ENCODE measurements at places on chromosomes 12 and 14. TPM values are rescaled to one million over a fixed set of nuclear protein-coding genes. Genes with fewer than 3 reads are reported as not detected.

Gene SLC2A3
- 562 TPM for total RNA-seq

GRCh38 chr12:93419388-93420034, 22.2 kb downstream of the UBE2N start:
- peaks cover 2% of the 10 kb centered on the region for H3K36me3 ChIP-seq
- H3K27ac ChIP-seq, result peak overlapping the region; percentile 11
- H3K4me3 ChIP-seq, result no peak overlapping the region
- H3K27me3 ChIP-seq, result peaks cover under 1% of the 10 kb centered on the region

- H3K36me3 ChIP-seq, result peaks cover 3% of the 10 kb centered on the region
- peaks cover 3% of the 10 kb centered on the region for H3K4me1 ChIP-seq
- no peak overlapping the region for H3K4me3 ChIP-seq
- DNase-seq, result no peak
- no peak overlapping the region for H3K27ac ChIP-seq
- no peaks in the 10 kb centered on the region for H3K27me3 ChIP-seq
These were observed 89.7 kb upstream of the MYL2 start for GRCh38 chr12:111010061-111010460.

Gene FAM181A
- total RNA-seq, result not detected

DNA sequence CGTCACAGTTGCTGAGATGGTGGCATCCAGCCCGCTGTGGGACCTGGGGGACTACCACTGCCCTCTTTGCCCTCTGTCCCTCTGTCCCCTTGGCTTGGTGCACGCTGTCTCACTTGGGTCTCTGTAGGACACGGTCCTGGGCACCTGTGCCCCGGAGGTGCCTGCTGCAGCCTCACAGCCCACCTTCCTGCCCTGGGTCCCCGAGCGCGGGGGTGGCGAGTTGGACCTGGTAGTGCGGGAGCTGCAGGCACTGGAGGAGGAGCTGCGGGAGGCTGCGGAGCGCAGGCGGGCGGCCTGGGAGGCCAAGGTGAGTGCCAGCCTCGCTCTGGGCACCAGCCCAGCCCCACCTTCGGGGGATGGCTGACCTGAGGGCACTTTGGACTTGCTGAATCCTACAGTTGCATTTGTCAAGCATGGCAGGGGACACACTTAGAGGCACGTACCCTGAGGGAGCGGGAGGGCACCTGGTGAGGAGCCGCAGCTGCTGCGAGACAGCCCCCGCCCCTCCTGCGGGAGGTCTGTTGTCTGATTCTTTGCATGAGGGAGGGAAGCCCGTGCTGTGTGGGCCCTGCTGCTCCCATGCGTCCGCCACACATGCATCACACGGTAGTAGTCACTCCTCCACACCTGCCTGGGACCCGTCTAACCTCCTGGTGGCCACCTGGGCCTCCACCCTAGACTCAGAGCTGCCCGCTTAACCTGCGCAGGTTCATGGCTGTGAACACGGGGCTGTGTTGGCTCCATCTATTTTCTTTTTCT, 6.8 kb downstream of the TEDC1 start:
- peaks cover 11% of the 10 kb centered on the region for H3K27me3 ChIP-seq
- H3K4me3 ChIP-seq, result no peak overlapping the region
- no peaks in the 10 kb centered on the region for H3K4me1 ChIP-seq
- no peak overlapping the region for H3K27ac ChIP-seq

GRCh38 chr12:95709152-95709551, 81.4 kb downstream of the NTN4 start:
- H3K4me3 ChIP-seq, result no peak overlapping the region
- peaks cover 4% of the 10 kb centered on the region for H3K4me1 ChIP-seq
- H3K27me3 ChIP-seq, result no peaks in the 10 kb centered on the region
- H3K27ac ChIP-seq, result no peak overlapping the region
- H3K36me3 ChIP-seq, result no peaks in the 10 kb centered on the region
- DNase-seq, result no peak

DNA sequence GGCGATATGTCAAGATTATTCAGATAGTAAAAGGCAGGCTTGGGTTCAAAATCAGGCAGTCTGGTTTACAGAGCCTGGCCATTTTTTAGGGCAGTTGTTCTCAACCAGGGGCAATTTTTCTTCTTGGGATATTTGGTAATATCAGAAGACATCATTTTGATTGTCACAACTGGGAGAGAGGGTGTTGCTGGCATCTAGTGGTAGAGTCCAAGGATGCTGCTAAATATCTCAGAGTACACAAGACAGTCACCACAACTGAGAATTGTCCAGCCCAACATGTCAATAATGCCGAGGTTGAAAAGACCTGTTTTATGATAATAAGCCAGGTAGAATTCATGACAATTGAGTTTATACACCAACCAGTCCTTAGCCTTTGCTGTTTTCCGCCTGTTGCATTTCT, 733.9 kb downstream of the NRXN3 start:
- H3K27me3 ChIP-seq, result no peaks in the 10 kb centered on the region
- no peak overlapping the region for H3K4me3 ChIP-seq
- DNase-seq, result no peak
- no peaks in the 10 kb centered on the region for H3K36me3 ChIP-seq
- H3K27ac ChIP-seq, result no peak overlapping the region

DNA sequence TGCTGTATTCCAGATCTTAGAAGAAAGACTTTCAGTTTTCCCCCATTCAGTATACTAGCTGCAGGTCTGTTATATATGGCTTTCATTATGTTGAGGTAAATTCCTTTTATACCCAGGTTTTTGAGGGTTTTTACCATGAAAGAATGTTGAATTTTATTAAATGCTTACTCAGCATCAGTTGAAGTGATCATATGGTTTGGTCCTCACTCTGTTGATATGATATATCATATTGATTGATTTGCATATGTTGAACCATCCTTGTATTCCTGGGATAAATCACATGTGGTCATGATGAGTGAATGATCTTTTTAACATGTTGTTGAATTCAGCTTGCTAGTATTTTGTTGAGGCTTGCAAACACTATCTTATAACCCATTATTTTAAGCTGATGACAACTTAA, 96.7 kb downstream of the TRMT5 start:
- no peak for DNase-seq
- no peaks in the 10 kb centered on the region for H3K27me3 ChIP-seq
- peaks cover 30% of the 10 kb centered on the region for H3K36me3 ChIP-seq
- no peak overlapping the region for H3K4me3 ChIP-seq
- H3K4me1 ChIP-seq, result no peaks in the 10 kb centered on the region

Gene EPYC
- not detected for total RNA-seq

- no peak overlapping the region for H3K4me3 ChIP-seq
- no peak overlapping the region for H3K27ac ChIP-seq
- H3K36me3 ChIP-seq, result no peaks in the 10 kb centered on the region
- DNase-seq, result peak; percentile 74
- peaks cover 2% of the 10 kb centered on the region for H3K27me3 ChIP-seq
- no peaks in the 10 kb centered on the region for H3K4me1 ChIP-seq
These were observed 28.8 kb upstream of the LRRC10 start for GRCh38 chr12:69639400-69640016.

- H3K36me3 ChIP-seq, result no peaks in the 10 kb centered on the region
- H3K4me1 ChIP-seq, result peaks cover 11% of the 10 kb centered on the region
- H3K4me3 ChIP-seq, result no peak overlapping the region
- DNase-seq, result no peak
- no peak overlapping the region for H3K27ac ChIP-seq
These were observed 250.5 kb upstream of the SOX5 start for GRCh38 chr12:24200010-24200409.

- peaks cover 3% of the 10 kb centered on the region for H3K36me3 ChIP-seq
- no peak overlapping the region for H3K4me3 ChIP-seq
- DNase-seq, result no peak
- H3K27ac ChIP-seq, result no peak overlapping the region
These were observed 91.7 kb upstream of the MYL2 start for GRCh38 chr12:111011999-111012600.

GRCh38 chr12:57040211-57040610, 9.7 kb downstream of the MYO1A start:
- peaks cover 31% of the 10 kb centered on the region for H3K4me1 ChIP-seq
- H3K4me3 ChIP-seq, result no peak overlapping the region
- H3K36me3 ChIP-seq, result no peaks in the 10 kb centered on the region
- H3K27ac ChIP-seq, result no peak overlapping the region
- DNase-seq, result no peak

DNA sequence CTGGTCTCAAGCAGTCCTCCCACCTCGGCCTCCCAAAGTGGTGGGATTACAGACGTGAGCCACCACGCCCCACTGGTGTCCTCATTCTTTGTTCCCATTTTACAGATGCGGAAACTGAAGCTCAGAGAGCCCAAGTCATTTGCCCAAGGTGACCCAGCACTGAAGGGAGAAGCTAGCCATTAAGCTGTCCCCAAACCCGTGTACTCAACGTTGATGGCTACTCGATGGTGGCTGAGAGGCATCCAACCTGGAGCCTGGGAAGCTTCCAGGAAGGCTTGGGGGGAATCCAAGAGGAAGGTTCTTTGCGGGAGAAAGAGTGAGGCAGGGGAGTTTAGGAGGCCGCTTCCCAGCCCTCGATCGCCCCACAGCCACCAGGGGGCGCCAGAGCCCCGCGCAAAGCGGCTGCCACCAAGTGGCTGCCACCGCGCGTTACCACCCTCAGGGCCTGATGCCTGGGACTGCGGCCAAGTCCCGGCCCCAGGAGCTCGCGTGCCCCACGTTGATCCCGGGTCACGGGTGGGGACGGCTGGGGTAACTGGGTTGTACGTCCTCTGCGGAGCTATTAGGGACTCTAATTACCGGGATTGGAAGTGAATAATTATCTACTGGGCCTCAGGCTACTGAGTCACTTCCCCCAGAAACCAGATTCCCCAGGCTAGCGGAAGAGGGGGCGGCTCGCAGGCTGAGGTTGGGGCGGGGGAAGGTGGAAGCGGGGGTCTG, 8.8 kb upstream of the SH2B3 start:
- peaks cover 3% of the 10 kb centered on the region for H3K36me3 ChIP-seq
- no peak overlapping the region for H3K4me3 ChIP-seq
- no peaks in the 10 kb centered on the region for H3K4me1 ChIP-seq

- H3K4me1 ChIP-seq, result peaks cover 51% of the 10 kb centered on the region
- H3K27ac ChIP-seq, result peak overlapping the region; percentile 86
- DNase-seq, result peak; percentile 52
- peaks cover 4% of the 10 kb centered on the region for H3K27me3 ChIP-seq
- H3K4me3 ChIP-seq, result no peak overlapping the region
These were observed 14.5 kb downstream of the CAPZA3 start for GRCh38 chr12:18752280-18752920.

DNA sequence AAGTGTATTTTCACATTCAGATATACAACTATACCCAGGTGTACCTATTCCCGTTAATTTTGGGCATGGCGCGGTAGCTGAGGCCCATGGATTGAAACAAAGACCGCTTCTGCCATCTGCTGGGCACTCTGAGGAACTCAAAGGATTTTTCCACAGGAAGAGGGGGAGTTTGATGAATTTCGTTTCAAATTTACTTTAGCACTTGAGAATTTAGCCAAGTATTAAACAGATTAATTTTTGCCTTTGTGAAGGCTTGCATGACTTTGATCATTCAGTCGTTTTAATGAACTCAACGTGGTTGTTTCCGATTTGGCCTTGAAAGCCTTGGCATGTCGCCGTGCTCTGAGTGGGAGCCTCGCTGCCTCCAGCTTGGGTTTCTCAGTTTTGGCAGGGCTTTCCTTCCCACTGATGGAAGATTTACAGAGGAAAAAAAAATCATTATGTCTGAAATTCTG, 153.2 kb upstream of the DDHD1 start:
- DNase-seq, result peak; percentile 42
- H3K4me1 ChIP-seq, result no peaks in the 10 kb centered on the region
- H3K36me3 ChIP-seq, result no peaks in the 10 kb centered on the region
- no peak overlapping the region for H3K4me3 ChIP-seq
- peaks cover 1% of the 10 kb centered on the region for H3K27me3 ChIP-seq

Gene CIROP
- total RNA-seq, result not detected

Gene SIX4
- total RNA-seq, result 6.3 TPM

DNA sequence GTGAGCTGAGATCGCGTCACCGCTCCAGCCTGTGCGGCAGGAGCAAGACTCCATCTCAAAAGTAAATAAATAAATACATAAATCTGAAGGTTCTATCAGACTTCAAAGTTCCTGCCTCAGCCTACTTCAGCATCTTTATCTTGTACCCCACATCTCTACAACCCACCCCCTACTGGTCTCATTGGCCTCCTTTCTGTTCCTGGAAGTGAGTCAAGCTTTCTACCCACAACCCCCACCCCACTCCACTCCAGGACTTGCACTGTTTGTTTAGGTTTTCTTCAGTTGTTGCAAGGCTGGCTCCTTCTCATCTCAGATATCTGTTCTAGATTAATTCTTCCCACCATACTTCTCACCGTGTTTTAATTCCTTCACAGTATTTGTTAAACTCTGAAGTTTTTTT, 714 bp upstream of the PSMC6 start:
- H3K36me3 ChIP-seq, result peaks cover 3% of the 10 kb centered on the region
- DNase-seq, result no peak
- peaks cover 21% of the 10 kb centered on the region for H3K4me1 ChIP-seq
- peaks cover 2% of the 10 kb centered on the region for H3K27me3 ChIP-seq
- peak overlapping the region; percentile 100 for H3K4me3 ChIP-seq

GRCh38 chr12:127389923-127390322, 877.0 kb upstream of the TMEM132C start:
- H3K36me3 ChIP-seq, result peaks cover 7% of the 10 kb centered on the region
- no peaks in the 10 kb centered on the region for H3K4me1 ChIP-seq
- peaks cover 1% of the 10 kb centered on the region for H3K27me3 ChIP-seq

Gene LRRC10
- total RNA-seq, result not detected

- peaks cover 4% of the 10 kb centered on the region for H3K27me3 ChIP-seq
- H3K4me1 ChIP-seq, result peaks cover 28% of the 10 kb centered on the region
- no peak overlapping the region for H3K27ac ChIP-seq
- no peak overlapping the region for H3K4me3 ChIP-seq
These were observed 16.2 kb downstream of the ABHD4 start for GRCh38 chr14:22614240-22614799.

GRCh38 chr14:102164241-102164641, 24.5 kb downstream of the WDR20 start:
- no peak for DNase-seq
- H3K27ac ChIP-seq, result no peak overlapping the region
- peaks cover 9% of the 10 kb centered on the region for H3K36me3 ChIP-seq
- H3K4me3 ChIP-seq, result no peak overlapping the region
- H3K27me3 ChIP-seq, result no peaks in the 10 kb centered on the region
- H3K4me1 ChIP-seq, result peaks cover 2% of the 10 kb centered on the region

DNA sequence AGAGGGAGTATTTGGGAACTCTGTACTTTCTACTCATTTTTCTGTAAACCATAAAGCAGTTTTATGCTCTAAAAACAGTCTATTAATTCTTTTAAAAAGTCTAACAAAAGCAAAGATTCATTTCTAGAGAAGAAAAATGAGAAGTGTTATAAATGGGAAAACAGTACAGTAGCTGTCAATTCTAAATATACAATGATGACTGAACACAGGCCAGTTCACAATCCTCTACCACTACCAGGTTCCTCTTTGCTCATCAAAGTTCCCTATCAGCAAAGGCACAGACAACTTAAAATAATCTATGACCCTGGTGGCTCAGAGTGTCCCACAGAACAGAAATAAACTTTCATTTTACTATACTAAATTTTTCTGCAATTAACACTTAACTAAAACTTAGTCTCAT, 12.5 kb downstream of the NAA25 start:
- H3K4me1 ChIP-seq, result no peaks in the 10 kb centered on the region
- H3K36me3 ChIP-seq, result peaks cover 12% of the 10 kb centered on the region
- H3K27me3 ChIP-seq, result no peaks in the 10 kb centered on the region

Data from endothelial cell (in vitro differentiated cells).